ENCODE measurements at places on chromosomes 4 and X. TPM values are rescaled to one million over a fixed set of nuclear protein-coding genes. Genes with fewer than 3 reads are reported as not detected.
A peak's percentile ranks its signal among the peaks of the same experiment; 100 is the strongest.

GK2 gene
- not detected for total RNA-seq

DLG3 gene
- total RNA-seq = 41.1 TPM

GYG2 gene
- not detected for total RNA-seq

MAGIX gene
- total RNA-seq = 0.96 TPM

SHISA3 gene
- total RNA-seq = 0.23 TPM

MTMR8 gene
- total RNA-seq = 4.2 TPM

DNA sequence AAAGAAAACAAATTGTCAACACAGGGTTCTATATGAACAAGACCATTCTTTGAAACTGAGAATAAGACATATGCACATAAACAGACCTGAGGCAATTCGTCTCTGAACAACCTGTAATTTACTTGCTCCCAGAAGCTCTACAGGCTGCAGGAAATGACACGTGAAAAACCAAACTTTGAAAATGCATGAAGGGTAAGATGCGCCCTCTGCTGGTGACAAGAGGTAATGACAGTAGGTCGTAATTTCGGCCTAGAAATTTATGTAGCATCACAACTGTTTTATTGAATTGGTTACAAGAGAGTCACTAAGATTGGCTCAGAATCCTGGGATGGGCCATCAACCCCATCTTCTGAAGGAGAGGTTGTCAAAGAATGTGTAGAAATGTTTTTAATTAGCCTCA is 276.5 kb downstream of the PPP4R3C start:
- peak; percentile 66 for DNase-seq

DNA sequence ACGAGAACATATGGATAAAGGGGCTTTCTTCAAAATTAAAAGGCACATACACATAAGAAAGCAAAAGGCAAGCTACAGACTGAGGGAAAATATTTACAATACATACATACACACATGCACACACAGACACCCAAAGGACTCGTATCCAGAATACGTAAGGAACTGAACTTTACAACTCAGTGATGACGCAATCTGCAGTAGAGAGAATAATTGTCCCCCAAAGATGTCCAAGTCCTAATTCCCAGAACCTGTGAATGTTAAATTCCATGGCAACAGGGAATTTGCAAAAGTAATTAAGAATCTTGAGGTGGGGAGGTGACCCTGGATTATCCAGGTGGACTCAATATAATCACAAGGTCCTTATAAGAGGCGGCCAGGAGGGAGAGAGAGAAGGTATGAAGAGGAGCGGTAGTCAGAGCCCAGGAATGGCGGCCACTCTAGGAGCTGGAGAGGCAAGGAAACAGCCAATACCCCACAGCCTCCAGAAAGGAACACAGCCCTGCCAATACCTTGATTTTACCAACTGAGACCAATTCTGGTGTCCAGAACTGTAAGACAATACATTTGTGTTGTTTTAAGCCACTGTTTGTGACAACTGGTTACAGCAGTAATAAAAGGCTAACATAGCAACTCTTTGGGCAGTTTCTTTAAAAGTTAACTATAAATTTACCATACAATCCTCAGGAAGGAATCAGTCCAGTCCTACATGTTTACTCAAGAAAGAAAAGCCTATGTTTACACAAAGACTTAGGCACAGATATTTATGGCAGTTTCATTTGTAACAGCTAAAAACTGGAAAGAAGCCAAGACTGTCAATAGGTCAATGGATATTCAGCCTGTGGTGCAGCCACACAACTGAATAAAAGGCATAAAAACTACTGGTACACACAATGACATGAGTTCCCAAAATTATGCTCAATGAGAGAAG is 27.3 kb upstream of the STS start:
- DNase-seq = no peak

DNA sequence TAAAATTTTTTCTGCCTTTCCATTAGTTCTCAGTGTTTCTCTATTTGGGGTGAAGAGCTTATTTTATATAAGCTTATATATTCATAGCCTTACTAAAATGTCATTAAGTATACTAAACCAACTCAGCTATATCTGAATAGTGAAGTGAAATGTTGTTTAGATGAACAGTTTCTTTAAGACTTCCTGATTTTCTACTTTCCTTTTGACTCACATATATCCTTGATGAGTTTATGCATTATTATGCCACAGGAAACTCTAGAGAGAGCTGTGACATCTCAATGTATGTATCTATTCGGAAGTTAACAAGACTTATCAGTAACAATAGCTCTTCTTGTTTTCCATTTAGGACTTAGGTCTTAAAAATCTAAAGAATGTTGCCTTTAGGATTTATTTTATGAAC is 1491.8 kb upstream of the IGFBP7 start:
- no peak for DNase-seq

DNA sequence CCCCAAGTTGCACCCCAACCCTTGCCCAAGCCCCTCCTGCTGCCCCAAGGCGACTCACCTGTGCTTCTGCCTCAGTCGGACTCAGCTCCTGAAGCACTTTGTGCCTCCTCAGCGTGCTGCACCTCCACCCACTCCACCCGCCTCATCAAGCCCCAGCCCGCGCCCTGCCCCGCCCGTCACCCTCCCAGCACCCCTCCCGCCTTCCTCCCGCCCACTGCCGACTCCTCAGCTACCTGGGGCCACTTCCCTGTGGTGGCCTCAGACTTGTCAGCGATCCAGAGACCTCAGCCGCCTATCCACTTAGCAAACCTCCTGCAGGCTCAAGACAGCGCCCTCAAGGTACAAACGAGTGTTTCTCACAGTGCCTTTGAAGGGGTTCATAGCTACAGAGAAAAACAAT is 19.6 kb upstream of the IQCM start:
- no peak for DNase-seq

- DNase-seq = no peak
These were observed 392.8 kb downstream of the GPM6A start for GRCh38 chr4:175419236-175419718.

DNA sequence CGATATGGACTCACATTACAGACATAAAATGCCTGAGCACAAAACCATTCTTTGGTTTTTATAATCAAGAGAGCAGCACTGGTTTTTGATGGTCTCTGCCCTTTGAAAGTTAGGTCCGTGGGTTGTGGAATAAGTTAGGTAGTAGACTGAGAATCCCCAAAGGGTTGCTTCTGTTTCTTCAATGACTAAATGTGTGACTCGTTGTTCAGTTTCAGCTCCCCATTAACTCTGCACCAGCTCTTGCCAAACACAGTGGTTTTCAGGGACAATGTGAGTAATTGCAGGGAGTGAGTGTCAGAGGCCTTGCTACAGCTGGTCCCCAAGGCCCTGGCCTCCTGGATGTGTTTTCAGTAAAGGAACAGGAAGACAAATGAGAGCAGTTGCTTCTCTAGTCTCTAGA is 24.8 kb downstream of the SMIM20 start:
- DNase-seq = peak; percentile 65

- DNase-seq = no peak
These were observed 48.4 kb upstream of the RPS6KA3 start for GRCh38 chrX:20315140-20315539.

DNA sequence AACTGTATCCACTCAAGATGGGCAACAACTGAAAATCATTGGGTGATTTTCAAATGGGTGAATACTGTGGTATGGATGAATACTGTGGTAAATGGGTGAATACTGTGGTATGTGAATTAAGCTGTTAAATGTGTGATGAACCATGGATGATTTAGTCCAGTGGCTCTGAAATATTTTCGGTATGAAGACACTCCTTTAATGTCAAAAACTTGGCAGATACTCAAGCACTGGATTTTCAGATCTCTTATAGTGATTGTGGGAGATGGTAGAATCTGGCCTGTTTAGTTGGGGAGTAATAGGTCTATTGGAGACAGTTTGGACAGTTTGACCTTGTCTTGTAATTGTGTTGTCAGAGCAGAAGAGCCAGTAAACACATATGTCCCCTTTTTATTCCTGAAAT is 45.7 kb downstream of the SSX7 start:
- DNase-seq = no peak

- no peak for DNase-seq
These were observed 24.1 kb downstream of the NAT8L start for GRCh38 chr4:2083116-2083825.

DNA sequence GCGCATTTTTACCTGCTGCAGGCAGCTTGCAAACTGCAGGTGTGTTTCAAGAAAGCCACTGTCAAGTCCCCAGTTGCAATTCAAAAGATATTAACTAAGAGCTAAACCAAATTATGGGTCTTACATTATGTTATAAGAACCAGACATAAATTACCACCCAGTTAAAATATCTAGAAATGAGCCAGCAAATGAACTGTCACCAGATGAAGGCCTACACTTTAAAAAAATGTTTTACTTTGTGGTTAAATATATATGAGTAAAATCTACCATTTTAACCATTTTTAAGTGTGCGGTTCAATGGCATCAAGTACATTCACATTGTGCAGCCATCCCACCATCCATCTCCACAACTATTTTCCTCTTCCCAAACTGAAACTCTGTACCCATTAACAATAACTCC is 32.0 kb upstream of the TMEM131L start:
- DNase-seq = no peak

- no peak for DNase-seq
These were observed 119.5 kb downstream of the PJA1 start for GRCh38 chrX:69045616-69046345.

GRCh38 chr4:184805462-184806228 is 20.1 kb downstream of the ACSL1 start:
- DNase-seq = no peak

- no peak for DNase-seq
These were observed 165.7 kb upstream of the CT83 start for GRCh38 chrX:116628464-116628863.

GRCh38 chr4:654503-654845 is 19.6 kb downstream of the ATP5ME start:
- no peak for DNase-seq

Measured in activated CD4-positive, alpha-beta T cell treated with anti-CD3 and anti-CD28 coated beads, Interleukin-2, amount 10 ng/mL, durations not matched to agents 24 days and 14 days (primary cell).